ENCODE measurements at places on chromosomes 16 and 17.
A peak's percentile ranks its signal among the peaks of the same experiment; 100 is the strongest.

GRCh38 chr16:28181515-28181914, 30.2 kb downstream of the XPO6 start:
- DNase-seq, result peak; percentile 96

DNA sequence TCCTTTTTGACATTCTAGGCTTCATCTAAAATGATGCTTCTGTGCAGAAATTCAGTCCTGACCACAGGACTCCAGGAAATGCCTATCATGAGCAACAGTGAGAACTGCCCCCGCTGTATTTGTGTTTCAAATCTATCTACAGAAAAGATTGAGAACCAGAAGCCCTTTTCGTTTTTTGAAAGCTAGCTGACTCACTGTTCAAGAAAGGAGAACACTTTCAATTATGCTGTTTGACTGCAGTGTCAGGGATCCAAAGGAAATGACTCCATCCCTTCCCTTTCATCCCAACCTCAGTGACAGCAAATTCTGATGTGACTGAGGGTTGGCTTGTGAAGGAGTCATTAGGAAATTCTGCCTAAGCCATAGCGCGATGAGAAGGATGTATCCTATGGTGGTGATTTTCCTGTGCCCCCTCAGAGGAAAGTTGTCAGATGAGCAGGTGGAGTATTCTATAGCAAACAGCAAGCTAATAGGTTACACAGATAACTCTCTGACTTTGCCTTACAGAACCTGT, 622.3 kb downstream of the TMEM114 start:
- no peak for DNase-seq

DNA sequence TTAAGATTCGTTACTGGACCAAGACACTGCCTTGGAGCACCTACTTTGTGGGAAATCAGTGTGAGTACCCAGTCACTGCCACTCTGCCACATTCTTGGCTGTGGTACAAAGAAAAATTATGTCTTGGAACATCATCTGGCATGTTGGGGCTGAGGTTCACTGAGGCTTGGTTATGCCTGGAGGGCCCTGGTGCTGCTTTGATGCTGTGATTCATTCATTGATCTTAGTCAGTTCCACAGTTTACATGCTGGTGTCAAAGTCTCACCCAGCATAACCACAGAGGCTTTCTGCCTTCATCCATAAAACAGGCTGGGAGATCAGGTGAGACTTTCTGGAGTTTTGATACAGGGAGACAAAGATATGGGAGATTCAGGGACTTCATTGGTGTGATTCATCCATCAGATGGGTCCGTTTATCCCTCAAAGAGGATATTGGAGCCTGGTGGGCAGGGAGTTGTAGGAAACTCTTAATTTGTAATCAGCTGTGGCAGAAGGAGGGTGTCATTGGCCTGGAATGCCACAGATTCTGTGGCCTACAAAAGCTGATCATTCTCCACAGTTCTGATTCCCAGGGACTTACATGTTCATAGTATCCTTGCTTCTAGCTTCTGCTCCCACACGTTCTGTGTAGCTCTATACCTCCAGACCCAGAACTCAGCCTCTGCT, 322.5 kb downstream of the PMP22 start:
- peak; percentile 36 for DNase-seq

DNA sequence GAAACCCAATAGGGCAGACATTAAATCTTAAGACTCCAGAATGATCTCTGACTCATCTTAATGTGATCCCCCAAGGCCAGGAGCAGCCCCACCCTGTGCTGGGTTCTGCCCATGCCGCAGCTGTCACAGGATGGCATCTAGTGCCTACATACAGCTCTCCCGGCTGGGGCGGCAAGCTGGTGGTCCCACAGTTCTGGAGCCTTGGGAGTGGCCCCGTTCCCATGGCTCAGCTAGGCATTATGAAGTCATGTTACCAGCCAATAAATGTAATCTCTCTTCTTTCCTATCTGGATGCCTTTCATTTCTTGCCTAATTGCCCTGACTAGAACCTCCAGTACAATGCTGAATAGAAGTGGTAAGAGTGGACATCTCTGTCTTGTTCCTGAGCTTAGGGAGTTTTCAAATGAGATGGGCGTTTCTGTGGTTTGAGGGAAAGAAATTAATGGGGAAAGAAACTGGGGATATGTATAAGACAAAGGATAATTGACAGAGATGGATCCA, 95.7 kb upstream of the DNAH17 start:
- no peak for DNase-seq

- DNase-seq, result no peak
These were observed 341.0 kb upstream of the TNRC6C start for GRCh38 chr17:77617516-77617915.

DNA sequence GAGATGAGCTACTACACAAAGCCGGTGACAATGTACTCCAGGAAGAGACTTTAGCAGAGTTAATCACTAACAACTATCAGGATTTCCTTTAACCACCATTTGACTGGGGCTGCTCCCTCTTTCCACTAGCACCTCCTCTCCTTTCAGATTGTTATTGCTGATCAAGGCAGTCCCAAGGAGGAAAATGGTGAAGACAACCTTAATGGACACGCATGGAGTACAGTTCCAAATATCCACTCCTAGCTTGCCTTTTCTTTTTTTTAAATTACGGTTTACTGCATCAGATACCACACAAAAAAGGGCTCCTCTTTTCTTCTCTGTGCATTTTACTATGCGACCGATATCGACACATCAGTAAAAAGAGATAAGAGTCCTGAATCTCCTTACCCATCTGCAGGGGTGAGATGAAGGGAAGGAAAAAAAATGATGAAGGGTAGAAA, 30.9 kb downstream of the FAM222B start:
- DNase-seq, result peak; percentile 28

- DNase-seq, result no peak
These were observed 14.1 kb downstream of the CEP131 start for GRCh38 chr17:81208651-81209050.

DNA sequence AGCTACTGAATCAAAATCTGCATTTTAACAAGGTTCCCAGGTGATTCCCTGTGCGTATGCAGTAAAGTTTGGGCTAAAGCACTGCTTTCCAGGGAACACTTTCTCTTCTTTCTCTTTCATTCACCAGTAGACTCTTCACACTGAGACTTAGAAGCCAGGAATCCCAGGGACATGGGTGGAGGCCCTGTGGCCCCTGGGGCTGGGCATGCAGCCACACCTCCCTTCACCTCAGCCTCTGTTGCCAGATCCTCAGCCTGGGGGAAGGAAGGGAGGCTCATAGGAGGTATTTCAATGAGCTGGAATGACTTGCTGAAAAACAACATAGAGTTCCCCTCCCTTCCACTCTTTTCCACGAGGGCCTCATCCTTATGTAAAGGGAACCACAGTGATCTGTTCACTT, 1.2 kb downstream of the G6PC3 start:
- no peak for DNase-seq

DNA sequence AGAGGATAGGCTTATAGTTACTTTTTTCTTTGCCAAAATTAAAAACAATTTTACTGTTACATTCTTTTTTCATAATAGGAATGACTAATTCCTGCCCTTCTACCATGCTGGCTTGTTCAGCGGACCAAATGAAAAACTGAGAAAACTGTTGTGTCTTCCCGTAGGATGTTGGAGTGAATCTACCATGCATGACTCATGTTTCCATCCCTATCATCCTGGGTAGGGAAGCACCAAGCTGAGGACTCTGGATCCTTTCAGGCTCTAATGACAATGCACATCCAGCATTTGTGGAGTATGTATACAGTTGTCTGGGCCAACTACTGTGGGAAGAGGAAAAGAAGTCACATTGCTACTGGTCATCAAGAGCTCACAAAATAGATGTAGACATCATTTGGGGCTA, 41.1 kb upstream of the DHX8 start:
- peak; percentile 81 for DNase-seq

GRCh38 chr16:2814551-2815298, 2.3 kb upstream of the PRSS21 start:
- no peak for DNase-seq

DNA sequence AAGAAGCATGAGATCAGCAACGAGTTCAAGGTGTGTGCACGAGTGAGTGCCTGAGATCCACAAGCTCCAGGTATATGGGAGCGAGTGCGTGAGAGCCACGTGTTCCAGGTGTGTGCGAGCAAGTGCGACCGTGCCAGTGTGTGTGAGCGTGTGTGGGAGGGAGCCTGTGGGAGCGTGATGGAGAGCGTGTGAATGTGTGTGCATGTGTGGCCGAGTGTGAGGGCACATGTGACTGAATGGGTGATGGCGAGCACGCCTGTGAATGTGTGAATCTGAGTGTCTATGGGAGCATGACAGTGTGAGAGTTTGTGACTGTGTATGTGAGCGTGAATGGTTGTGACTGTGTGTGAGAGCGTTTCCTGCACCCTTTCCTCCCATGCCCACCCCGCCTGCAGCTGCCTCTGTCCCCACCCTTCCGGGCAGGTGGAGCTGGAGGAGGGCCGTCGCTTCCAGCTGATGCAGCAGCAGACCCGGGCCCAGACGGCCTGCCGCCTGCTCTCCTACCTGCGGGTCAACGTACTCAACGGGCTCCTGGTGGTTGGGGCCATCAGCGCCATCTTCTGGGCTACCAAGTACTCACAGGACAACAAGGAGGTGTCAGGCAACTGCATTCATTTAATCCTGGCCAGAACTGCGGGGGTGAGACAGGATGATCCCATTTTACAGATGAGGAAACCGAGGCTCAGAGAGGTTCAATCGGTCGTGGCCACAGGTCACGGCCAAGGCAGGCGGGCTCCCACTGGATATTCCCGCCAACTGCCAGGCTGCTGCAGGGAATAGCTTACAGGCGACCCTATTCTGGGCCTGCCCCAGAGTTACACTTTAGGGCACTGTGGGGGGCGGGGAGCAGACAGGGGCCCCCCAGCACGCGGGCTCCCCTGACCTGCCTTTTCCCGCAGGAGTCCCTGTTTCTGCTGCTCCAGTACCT, 3.7 kb downstream of the TMC8 start:
- peak; percentile 25 for DNase-seq
